NCI-H2081 treated with DMSO at 0.1 percent for 48 hours (cell line): ENCODE measurements at places on chromosomes 5 and 9.
A peak's percentile ranks its signal among the peaks of the same experiment; 100 is the strongest.

GRCh38 chr5:177432143-177432838 lies 5.8 kb downstream of the GRK6 start:
- DNase-seq: no peak

DNA sequence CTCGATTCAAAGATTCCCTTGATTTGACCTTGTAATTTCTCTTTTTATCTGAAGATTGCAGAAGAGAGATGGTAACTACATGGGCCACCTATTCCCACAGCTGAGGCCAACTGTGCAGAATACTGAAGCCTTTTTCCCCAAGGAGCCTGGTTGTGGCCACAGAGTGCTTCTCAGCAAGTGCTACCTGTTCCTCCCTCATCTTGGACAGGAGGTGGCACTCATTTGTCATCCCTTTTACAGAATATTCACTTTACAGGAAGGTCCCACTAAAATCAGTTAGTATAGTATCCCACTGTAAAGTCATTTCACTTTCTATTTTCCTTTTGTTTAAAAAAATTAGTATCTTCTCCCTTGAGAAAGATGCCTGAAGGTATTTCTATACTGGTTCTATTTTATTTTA lies 346.4 kb downstream of the ARL15 start:
- no peak for DNase-seq

DNA sequence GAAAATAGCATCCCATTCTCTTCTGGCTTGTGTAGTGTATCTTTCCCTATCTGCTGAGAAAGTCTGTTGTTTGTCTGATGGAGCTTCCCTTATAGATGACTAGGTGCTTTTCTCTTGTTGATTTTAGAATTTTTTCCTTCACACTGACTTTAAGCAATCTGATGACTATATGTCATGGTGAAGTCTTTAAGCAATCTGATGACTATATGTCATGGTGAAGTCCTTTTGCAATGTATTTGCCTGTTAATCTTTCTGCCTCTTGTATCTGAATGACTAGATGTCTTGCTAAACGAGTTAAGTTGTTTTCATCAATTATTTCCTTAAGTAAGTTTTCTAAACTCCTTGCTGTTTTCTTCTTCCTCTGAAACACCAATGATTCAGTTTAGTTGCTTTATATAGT lies 80.5 kb downstream of the RNF130 start:
- DNase-seq: no peak

- no peak for DNase-seq
Measured at GRCh38 chr9:83425240-83425639, 113.0 kb downstream of the FRMD3 start.

GRCh38 chr5:145130996-145131395 lies 704.1 kb downstream of the PRELID2 start:
- no peak for DNase-seq

GRCh38 chr5:32390819-32391591 lies 53.5 kb downstream of the ZFR start:
- DNase-seq: no peak

GRCh38 chr5:61416010-61416409 lies 84.0 kb downstream of the ZSWIM6 start:
- DNase-seq: no peak

DNA sequence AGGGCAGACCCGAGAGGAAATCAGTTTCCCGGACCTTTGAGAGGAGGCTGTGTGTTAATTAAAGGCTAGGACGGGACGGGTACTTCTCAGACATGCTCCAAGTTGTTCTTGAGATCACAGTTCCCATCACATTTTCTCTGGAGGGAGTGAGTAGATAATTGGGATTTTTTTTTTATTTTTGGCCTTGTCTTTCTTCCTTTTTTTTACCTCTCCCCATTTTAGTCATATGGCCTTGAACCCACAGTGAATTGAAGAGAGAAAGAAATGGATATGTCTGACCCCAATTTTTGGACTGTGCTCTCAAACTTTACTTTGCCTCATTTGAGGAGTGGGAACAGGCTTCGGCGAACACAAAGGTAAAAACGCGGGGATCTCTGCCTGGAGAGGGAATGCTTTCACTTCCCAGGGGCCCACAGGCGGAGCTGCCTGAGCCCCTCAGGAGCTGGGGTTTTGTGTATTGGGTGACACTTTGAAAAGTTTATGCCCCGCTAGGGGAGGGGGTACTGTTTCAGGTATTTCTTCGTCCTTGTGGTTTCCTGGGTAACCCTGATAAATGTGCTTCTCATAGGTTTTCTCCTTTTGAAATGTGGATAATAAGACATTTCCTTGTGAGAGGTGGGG lies 191.8 kb downstream of the CD180 start:
- no peak for DNase-seq

GRCh38 chr9:87588339-87588738 lies 90.7 kb downstream of the DAPK1 start:
- no peak for DNase-seq

- DNase-seq: no peak
Measured at GRCh38 chr5:80793354-80793753, 138.6 kb upstream of the DHFR start.

GRCh38 chr9:15423231-15423985 lies 732 bp downstream of the SNAPC3 start:
- no peak for DNase-seq

DNA sequence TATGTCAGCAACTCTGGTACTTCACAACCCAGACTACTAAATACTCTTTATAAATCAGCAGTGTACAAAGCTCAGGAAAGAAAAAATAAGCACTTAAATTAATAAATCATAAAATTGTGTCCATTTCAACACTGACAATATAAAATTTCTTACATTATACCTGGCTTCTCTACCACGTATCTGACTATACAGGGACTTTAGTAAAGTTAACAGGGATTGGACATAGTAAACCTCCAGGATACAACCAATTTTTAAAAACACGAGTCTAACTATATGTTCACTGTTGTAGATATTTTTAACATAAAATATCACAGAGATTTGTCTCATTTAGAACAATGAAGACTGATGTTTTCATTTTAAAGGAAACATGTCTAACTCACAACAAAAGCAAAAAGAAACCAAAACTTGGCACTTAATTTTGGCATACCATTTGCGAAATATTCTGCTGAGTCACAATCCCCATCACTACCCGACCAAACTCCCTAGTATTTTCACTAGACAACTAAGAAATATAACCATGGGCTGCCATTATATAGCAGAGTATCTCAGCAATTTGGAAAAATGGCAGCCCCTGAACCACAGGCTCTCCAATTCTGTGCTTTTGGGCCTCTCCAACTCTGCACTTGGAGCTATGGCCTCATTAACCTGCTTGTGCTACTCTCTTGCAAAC lies 14.4 kb downstream of the FAM169A start:
- no peak for DNase-seq

GRCh38 chr5:180813420-180813819 lies 10.8 kb upstream of the MGAT1 start:
- no peak for DNase-seq

DNA sequence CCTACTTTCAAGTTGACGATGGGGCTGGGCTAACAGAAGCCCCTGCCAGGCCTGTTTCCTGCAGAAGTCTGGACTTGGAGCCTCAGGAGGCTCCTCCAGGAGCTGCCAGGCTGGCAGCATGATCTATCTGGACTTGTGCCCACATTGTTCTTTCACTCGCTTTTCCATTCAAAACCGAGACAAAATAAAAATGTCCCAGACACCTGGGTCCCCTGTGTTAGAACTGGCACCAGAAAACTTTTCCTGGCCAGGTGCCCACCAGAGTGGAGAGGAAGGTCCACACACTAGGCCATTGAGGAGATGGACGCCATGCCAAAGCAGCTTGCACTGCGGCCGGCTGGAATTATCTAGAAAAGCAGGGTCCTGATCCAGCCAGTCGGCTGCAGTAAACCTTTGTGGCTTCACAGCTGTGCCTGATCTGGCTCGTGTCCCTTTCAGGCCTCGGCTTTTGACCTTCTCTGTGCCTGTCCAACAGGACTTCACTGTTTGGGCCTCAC lies 78.2 kb downstream of the GCNT1 start:
- DNase-seq: no peak

DNA sequence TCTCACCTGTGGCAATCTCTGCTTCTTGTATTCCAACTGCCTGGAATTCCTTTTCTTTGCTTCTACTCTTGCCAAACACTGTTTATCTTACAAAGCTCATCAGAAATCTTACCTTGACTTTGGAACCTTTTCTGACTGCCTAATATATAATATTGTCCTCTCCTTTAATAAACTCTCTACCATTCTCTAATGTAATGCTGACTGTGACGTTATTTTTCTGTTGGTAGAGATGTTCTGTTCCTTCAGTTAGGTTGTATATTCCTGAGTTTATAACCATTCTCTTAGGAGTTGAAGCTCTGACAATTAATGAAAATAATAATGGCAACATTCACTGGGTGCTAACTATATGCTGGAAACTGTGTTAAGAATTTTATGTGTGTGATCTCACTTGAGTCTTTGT lies 188.8 kb upstream of the ATP10B start:
- no peak for DNase-seq

DNA sequence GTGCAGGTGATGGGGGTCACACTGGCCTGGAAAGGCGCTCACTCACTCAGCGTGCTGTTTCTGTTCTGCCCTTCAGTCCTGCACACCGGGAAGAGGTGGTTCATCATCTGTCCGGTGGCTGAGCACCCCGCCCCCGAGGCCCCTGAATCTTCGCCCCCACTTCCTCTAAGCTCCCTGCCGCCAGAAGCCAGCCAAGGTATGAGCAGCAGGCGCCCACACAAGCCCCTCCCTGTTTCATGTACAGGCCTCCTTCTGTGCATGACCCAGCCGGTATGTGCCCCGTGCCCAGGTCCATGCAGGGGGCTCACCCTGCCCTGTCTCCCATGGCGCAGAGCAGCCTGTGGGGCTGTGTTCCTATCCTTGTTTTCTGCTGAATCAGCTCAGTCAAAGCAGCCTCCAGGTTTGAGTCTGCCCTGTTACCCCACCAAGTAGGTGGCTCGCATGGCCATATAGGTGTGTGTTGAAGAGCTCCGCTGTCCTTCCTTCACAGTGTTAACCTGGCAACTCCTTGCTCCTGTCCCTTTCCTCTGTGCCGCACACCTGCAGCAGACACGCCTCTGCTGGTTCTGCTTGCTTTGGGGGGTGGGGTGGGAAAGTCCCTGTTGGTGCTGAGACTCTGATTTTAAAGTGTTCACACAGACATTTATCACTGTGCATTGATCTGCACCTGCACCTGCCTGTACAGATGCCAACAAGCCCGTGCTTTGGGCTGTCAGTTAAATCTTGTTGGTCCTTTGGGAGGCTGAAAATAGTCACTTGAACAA lies 84.8 kb downstream of the WNK2 start:
- DNase-seq: peak; percentile 48

GRCh38 chr5:81537905-81538547 lies 144.1 kb upstream of the ACOT12 start:
- no peak for DNase-seq

DNA sequence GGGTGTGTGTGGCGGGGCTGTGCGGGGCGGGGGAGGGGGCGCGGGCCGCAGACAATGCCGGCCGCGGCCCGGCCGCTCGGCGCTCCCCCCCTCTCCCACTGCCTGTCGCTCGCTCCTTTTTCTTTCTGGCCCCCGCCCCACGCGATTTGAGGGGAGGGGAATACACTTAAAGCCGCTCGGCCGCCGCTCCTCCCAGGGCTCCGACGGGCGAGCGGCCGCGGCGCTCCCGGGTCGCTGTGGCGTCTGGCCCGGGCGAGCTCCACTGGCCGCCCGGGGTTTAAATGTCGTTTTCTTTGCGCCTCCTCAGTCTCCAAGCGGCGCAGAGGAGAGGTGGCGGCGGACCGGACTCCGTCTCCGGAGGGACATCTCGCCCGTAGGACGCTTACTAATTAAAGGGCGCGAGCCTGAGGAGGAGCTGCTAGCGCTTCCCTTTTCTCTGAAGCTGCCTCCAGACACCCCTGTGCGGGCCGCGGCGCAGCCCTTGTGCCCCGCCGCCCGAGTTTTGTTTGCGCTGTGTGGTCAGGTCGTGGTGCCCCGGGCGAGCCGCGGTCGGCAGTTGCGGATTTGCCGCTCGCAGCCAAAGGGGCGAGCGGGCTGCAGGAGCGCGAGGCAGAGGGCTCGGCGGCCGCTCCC lies 1.4 kb downstream of the ZSWIM6 start:
- no peak for DNase-seq

- DNase-seq: no peak
Measured at GRCh38 chr5:87777877-87778276, 365.1 kb upstream of the CCNH start.

GRCh38 chr5:68455216-68455615 lies 239.7 kb downstream of the PIK3R1 start:
- DNase-seq: no peak

- no peak for DNase-seq
Measured at GRCh38 chr9:33125871-33126823, 41.0 kb downstream of the B4GALT1 start.

DNA sequence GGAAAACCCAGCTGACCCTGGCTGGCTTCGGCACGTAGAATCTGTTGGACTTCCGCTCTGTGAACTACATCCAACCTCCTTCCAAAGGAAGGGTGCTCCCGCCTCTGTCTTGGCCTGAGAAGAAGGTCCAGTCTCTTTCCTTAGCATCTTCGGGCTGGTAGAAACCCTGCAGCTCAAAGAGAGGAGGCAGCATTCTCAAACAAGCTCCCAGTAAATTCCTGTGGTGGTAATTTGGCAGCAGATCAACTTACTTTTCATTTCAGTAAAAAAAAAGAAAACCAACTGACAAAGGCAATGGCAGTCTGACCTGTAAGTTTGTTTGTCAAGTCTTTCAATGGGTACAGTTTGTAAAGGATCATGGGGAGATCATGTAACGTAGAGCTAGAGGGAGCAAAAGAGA lies 176.7 kb downstream of the MED10 start:
- no peak for DNase-seq

DNA sequence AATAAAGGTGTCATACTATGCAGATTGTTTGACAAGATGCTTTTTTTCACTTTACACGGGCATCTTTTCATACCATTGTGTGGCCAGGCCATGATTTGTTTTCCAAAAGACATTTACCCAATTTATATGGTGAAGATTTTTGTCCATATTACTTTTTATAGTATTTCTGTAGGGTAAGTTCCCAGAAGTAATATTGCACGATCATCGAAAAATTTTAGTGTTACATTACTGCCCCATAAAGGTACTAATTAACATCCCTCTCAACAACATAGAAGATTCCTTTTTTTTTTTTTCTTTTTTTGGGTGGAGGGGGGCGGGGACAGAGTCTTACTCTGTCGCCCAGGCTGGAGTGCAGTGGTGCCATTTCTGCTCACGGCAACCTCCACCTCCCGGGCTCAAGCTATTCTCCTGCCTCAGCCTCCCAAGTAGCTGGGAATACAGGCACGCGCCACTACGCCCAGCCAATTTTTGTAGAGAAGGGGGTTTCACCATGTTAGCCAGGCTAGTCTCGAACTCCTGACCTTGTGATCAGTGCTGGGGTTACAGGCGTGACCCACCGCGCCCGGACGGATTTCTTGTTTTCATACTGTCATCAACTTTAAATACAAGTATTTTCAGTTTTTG lies 1.2 kb upstream of the ROPN1L start:
- DNase-seq: no peak

- no peak for DNase-seq
Measured at GRCh38 chr5:16740811-16741392, 124.1 kb upstream of the RETREG1 start.
